ENCODE measurements at places on chromosomes 5 and 9.

- no peak for DNase-seq
These were observed 76.7 kb downstream of the ARSB start for GRCh38 chr5:78908173-78909061.

DNA sequence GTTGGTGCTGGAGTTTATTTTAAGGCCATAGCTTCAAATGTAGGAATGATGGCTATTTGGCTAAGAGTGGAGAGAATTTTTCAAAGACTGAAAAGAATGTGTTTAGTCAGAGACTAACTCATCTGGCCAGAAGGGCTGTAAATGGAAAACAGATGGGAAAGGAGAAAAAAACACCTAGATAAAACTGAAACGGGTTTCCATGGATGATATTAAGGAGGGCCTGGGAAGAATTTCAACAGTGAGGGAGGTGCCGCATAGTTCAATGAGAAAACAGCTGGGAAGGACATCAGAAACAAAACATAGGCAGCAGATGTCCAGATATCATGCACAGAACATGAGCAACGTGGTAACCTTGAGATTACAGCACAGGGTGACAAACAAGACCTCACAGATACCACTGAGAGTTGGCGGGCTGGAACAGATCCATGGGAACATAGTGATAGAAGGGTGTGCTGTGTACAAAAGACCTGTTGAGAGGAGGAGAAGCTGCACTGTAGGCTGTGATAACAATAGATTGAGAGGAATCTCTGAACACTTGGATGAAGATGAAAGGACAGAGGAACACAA lies 31.2 kb upstream of the RAD23B start:
- DNase-seq = peak; percentile 93

GRCh38 chr5:146369691-146370090 lies 31.1 kb downstream of the POU4F3 start:
- peak; percentile 56 for DNase-seq

GRCh38 chr5:44774279-44774880 lies 34.4 kb upstream of the MRPS30 start:
- DNase-seq = peak; percentile 10

DNA sequence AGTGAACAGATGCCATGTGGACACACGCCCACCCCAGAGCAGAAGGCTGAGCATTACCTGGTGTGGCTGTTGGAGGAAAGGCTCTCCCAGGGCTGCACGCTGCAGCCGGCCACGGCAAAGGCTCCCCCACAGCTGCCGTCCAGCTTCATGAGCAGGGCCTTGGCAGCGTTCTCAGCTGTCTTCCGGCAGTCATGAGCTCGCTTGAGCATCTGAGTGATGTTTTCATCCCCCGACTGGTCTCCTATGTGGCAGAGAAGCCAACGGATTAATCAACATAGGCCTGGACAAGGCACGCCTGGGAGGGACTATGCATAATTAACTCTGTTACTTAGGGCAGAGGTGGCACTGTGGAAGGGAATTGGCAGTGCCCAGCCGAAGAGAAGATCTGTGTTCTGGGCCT lies 87.3 kb downstream of the DCP2 start:
- DNase-seq = no peak

- DNase-seq = peak; percentile 20
These were observed 409.1 kb upstream of the GRIA1 start for GRCh38 chr5:153081385-153081784.

GRCh38 chr5:168443533-168443932 lies 42.7 kb upstream of the RARS1 start:
- no peak for DNase-seq

- no peak for DNase-seq
These were observed 11.5 kb downstream of the NR2F1-AS1 start for GRCh38 chr5:93569300-93570160.

DNA sequence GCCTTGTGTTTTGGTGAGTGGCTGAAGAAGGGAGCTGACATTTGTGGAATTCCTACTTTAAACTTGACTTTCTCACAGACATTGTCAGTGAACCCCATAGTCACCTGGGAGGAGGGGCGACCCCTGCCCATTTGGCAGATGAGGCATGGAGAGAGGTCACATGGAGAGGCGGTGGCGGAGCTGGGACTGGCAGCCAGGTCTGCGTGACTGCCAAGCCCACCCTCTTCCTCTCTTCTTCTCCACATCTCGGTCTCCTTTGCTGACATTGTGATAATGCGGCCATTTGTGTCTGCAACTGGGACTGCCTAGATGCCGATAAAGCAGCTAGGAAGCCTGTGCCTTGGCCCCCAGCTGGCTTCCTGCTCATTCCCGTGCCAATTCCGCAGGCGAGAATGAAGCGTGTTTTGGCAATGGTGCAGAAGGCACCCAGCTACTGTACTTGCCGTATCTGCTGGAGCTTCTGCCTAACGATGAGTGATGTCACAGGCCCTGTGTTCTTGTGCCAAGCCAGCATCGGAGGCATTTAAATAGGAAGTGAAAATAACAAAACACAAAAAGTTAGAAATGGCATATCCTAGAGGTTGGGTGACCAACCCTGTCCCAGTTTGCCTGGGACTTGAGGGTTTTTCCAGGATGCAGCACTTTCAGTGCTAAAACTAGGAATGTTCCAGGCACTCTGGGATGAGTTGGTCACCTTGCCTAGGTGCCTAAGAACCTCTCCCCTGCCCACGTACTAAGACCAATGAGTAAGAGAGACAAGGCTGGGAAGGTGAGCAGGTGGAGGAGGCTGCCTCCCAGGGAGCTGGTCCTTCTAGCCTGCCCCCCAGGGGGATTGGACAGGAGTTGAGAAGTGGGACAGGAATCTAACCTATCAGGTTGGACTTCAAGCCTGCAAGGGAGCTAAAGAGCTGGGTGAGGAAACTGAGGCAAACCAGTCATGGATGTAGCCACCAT lies 23.6 kb downstream of the OLFML2A start:
- no peak for DNase-seq

DNA sequence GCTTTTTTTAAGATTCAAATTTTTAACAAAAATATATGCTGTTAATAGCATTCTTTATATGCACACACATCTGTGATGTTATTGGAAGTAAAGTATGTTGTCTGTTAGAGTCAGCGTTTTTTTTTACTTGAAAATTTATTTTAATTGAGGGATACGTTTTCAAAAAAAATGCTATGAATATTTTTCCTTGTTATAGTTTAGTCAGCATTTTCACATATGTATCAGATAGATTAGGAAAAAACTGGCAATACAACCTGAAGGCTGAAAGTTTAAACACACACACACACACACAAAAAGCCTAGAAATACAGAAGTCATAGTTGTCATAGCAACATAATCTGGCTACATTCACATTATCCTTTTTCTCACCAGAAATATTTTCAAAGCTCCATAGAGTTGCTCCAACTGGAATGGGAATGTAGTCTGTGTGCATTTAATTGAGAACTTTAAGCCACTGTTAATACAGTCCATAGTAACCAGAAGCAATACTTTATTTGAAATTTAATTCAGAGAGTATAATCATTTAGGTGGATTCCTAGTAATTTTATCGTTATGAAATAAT lies 116.6 kb downstream of the CDH12 start:
- DNase-seq = no peak

DNA sequence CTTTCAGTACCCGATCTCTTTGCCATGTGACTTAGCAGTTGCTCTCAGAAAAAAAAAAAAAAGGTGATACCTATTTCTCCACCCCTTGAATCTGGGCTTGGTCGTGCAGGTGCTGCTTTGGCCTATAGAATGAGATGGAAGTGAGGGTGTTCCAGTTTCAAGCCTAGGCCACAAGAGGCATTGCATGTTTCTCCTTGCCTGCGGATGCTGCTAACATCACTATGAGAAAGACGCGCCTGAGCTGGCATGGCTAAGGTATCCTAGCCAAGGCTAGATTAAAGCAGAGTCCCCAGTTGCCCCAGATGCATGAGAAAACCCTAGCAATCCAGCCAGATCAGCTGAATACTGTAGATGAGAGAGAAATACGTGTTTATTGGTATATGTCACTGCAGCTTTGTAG lies 14.7 kb upstream of the CSF1R start:
- no peak for DNase-seq

DNA sequence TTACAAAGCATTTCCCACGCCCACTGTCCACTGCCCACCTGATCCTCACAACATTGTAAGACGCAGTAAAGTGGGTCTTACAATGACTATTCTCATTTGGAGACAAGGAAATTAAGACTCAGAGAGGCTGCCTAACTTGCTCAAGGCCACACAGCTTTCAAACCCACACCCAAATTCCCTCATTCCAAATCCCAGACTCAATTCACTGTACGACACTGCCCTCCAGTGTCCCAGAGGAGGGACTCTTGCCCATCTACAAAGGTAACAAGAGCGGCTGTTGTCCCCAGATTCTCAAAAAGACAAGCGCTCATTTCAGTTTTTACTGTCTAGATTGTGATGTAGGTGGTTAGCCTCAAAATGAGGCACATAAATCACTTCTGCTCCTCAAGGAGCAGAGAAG lies 184.6 kb downstream of the ACTL7B start:
- no peak for DNase-seq

GRCh38 chr5:56827049-56827448 lies 11.7 kb downstream of the MAP3K1 start:
- no peak for DNase-seq

DNA sequence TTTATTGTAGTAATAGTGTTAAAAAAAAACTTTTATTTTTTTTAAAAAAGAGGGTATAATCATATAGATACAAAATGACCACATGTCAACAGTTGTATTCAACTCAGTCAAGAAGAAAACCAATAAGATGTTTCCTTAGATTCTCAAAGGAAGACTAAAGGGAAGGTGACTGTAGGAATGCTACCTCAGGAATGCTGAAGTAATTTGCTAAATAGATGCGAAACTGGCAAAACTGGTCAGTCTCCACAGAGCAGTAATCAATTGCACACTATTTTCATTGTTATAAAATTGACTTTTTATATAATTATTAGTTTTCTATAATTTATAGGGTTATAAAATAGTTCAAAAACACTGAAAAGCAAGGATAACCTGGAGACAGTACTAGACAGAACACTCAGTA lies 204.8 kb downstream of the GABRG2 start:
- no peak for DNase-seq

DNA sequence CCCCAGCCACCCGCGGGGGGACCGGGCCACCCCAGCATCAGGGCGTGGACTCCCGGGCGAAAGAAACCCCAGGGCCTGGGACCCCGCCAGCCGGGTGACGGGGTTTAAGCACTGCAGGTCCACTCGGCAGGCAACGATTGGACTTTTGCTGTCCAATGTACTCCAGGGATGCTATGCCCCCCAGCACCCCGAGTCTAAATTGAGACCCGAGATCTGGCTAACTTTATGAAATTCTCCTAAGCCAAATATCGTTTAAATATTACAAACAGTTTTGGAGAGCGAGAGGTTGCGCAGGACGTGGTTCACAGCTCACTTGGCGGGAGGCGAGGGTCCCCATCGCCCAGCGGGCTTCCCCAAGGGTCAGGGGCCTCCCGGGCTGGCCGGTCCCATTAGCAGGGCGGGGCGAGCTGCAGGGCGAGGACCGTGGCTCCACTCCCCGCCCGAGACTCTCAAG lies 384 bp upstream of the MRPS2 start:
- DNase-seq = no peak

DNA sequence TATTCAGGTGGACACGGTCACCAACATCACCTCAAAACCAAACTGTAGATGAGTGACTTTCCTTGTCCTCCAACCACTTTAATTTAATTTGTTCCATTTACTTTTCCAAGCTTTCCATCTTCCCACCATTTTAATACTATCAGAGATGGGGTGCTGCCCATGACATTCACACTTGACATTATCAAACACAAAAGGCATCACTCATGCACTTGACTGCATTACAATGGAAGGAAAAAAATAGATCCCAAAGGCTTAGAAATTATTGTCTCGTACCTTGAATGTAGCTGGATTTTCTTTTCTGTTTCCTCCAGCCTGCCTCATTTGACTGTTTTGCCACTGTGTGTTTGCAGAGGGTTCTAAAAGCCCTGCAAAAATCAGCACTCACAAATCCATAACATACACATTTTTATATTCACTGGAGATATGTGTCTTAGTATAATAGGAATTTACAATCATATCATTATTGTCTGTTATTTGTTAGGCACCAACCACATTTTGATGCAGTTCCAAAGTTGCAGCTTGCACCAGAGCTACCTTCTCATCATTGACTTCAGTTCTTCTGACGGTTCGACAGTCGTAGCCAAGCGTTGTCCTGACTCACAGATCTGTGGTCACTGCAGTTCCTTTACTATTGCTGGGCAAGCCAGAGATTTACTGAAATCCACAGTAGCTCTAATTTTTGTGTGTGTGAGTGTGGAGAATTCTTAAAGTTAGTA lies 712.3 kb upstream of the WWC1 start:
- peak; percentile 75 for DNase-seq
